ENCODE measurements at places on chromosomes 6 and 20. TPM values are rescaled to one million over a fixed set of nuclear protein-coding genes. Genes with fewer than 3 reads are reported as not detected.

- no peak overlapping the region for H3K4me3 ChIP-seq
- no peak overlapping the region for H3K27ac ChIP-seq
- H3K4me1 ChIP-seq = no peaks in the 10 kb centered on the region
- DNase-seq = peak; percentile 55
- no peaks in the 10 kb centered on the region for H3K27me3 ChIP-seq
- H3K36me3 ChIP-seq = no peaks in the 10 kb centered on the region
Measured at GRCh38 chr6:169843991-169844390, 92.6 kb downstream of the ERMARD start.

DNA sequence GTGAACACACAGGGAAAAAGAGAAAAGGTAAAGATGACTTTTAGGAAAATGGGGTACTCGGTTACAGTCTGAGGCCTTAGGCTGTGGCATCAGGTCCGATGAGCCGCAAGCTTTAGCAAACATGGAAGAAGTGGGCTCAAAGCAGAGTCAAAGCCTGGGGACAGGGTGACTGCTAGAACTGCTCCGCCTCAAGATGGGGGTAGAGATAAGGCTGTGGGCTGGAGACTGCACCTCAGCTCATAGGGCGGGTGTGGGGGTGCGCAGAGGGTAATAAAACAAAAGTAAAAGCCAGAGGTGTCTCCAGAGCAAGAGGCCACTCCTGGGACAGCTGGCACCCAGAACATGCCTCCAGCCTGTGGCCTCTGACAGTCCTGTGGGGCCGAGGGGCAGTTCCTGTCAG is 21.3 kb upstream of the SYNDIG1 start:
- H3K4me3 ChIP-seq = no peak overlapping the region
- no peaks in the 10 kb centered on the region for H3K36me3 ChIP-seq
- H3K4me1 ChIP-seq = no peaks in the 10 kb centered on the region
- H3K27ac ChIP-seq = no peak overlapping the region
- H3K27me3 ChIP-seq = peaks cover 10% of the 10 kb centered on the region

DNA sequence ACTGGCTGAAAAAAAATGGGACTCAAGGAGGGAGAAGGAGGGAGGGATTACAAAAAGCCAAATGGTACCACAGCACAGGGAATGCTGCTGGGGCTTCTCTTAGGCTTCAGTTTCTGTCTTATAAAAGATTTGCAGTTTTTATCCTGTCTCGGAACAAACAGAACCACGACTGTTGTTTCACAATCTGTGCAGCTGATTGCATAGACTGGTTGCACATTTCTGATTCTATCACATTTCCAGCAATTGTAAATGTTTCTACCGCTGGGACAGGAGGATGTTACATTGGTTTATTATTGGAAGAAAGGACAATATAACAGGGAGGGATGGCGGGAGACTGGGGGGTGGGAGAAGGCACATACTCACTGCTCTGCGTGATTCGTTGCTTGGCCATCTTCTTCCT is 73.5 kb upstream of the ARID1B start:
- H3K27ac ChIP-seq = no peak overlapping the region
- no peaks in the 10 kb centered on the region for H3K27me3 ChIP-seq
- no peak for DNase-seq
- H3K4me3 ChIP-seq = peak overlapping the region; percentile 25

The BHLHE23 gene
- not detected for total RNA-seq

DNA sequence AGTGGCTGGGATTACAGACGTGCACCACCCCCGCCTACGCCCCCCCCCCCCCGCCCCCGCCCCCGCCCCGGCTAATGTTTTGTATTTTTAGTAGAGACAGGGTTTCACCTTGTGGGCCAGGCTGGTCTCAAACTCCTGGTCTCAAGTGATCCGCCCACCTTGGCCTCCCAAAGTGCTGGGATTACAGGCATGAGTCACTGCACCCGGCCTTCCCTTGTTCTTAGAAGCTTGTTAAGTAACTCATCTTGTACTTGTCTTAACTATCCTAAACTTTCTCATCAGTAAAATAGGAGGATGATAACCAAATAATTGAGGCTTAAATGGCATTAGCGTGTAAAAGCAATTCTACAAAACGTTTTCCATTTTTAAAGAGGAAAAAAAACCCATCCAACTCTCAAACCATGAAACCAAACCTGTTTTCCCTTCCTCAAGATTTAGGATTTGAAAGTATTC is 4.2 kb downstream of the CDYL start:
- peaks cover 8% of the 10 kb centered on the region for H3K4me1 ChIP-seq
- H3K4me3 ChIP-seq = no peak overlapping the region
- H3K27me3 ChIP-seq = no peaks in the 10 kb centered on the region

DNA sequence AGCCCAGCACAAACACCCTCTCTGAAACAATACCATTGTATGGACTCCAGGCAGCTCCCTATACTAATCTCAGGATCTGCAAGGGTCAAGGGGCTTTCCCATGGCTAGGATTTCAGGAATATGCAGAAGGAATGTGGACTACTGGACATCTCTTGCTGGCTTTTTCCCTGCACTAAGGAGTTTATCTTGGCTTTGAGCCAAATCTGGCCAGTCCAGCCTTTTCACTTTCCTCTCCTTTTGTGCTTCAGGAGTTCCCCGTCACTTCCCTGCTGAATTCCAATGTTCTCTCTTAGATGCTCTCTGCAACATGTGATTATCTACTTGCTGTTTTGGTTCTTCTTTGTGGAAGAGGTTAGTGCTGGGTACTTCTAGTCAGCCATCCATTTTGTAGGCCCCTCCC is 568.2 kb downstream of the HDGFL1 start:
- no peaks in the 10 kb centered on the region for H3K36me3 ChIP-seq
- H3K27me3 ChIP-seq = no peaks in the 10 kb centered on the region
- H3K4me3 ChIP-seq = no peak overlapping the region
- DNase-seq = peak; percentile 30
- H3K27ac ChIP-seq = no peak overlapping the region

The GPLD1 gene
- 0.72 TPM for total RNA-seq

DNA sequence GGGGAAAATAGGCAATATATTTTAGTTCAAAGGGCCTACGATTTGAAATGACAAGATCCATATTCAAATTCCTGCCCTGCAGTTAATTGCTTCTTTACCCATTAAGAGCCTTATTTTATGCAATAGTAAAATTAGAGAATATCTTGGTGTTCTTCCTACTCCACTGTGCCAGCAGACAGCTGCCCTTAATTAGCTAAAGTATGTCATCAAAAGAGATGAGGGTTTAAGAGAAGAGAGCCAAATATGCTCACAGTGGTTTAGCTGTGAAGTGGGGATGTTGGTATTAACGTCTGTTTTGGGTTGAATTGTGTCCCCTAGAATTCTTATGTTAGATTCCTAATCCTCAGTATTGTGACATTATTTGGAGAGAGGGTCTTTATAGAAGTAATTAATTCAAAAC is 148.1 kb downstream of the MOXD1 start:
- DNase-seq = no peak
- H3K4me1 ChIP-seq = peaks cover 2% of the 10 kb centered on the region
- H3K27ac ChIP-seq = no peak overlapping the region

DNA sequence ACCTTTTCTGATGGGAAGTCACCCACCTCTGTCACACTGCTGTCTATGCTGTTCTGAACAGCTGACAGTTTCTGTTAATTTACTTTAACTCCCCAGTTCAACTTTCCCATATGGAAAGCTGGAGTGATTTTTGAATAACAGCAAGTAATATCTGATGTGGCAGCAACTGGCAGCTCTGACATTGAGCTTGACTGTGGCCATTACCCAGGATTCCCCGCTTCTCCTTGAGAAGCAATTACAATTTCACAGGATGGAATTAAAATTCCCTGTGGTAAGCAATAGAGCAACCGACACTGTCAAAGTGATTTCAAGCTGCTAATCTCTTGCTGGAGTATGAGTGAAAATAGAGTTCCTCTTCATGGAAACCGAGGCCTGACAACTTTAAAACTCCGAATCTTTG is 348.1 kb upstream of the SOX4 start:
- H3K27ac ChIP-seq = no peak overlapping the region
- no peak overlapping the region for H3K4me3 ChIP-seq
- no peaks in the 10 kb centered on the region for H3K27me3 ChIP-seq
- DNase-seq = no peak
- no peaks in the 10 kb centered on the region for H3K4me1 ChIP-seq
- no peaks in the 10 kb centered on the region for H3K36me3 ChIP-seq

Data from osteoblast (primary cell).